Fibroblast of lung (primary cell): ENCODE measurements at places on chromosomes 5 and 9. TPM values are rescaled to one million over a fixed set of nuclear protein-coding genes. Genes with fewer than 3 reads are reported as not detected.

Gene PIP5KL1
- total RNA-seq = 0.77 and 2.5 TPM in 2 replicates

Gene DPP7
- total RNA-seq = 93.0 and 126 TPM in 2 replicates

Gene B4GALT7
- total RNA-seq = 21.6 and 29.1 TPM in 2 replicates

Gene EQTN
- total RNA-seq = not detected in 2 replicates

Gene NXNL2
- 0.77 and 1.3 TPM in 2 replicates for total RNA-seq

Gene ADGRD2
- not detected in 2 replicates for total RNA-seq

Gene SHROOM1
- 4.1 and 6.1 TPM in 2 replicates for total RNA-seq

Gene WDR55
- 25.2 and 28.4 TPM in 2 replicates for total RNA-seq

Gene WDR38
- total RNA-seq = not detected in 2 replicates

Gene TMED7
- 82.2 and 104 TPM in 2 replicates for total RNA-seq

Gene WNK2
- under 0.01 TPM in 1 of 2 replicates, not detected in the other for total RNA-seq

Gene PCDHB9
- 0.26 and 0.99 TPM in 2 replicates for total RNA-seq

Gene TAF11L4
- total RNA-seq = not detected in 2 replicates

Gene GRXCR2
- total RNA-seq = not detected in 2 replicates
